ENCODE measurements at places on chromosomes 6 and 20.

DNA sequence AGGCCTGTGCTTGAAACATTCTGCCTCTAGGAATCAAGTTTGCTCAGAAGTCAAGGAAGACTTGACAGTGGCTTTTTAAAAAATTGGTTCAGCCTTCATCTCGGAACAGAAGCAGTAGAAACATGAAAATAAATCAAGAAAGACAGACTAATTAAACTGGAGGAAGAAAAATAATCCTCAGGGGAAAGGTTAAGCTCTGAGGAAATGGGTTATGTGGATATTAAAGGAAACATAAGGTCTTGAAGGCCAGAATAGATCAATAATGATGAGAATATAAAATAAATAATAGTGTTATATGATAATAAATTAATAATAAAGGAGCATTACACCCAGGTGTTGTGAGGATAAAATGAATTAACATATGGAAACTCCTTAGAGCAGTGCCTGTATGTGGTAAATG, 121.7 kb downstream of the GPR63 start:
- DNase-seq = no peak

DNA sequence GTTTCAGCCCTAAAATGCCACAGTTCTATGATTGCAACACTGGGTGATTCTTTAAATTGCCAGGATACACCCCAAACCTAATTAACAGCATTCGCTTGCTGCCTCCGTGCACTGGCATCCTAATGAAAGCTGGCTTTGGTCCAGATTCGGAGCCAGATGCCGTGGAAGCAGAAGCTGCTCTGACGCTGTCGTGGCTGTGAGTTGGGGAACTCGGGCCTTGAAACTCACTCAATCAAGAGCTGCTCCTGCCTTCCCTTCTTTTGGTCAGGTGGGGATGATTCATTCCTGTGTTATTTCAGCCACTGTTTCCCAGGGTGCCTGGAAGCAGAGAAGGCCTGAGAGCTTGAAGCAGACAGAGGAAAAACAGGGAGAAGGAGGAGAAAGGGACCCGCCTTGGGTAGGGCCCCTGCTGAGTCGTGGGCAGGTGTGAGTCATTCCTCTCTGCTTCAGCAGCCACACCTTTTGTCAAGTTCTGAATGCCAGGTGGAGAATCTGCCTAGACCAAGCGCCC, 36.2 kb upstream of the DSP start:
- peak; percentile 88 for DNase-seq

DNA sequence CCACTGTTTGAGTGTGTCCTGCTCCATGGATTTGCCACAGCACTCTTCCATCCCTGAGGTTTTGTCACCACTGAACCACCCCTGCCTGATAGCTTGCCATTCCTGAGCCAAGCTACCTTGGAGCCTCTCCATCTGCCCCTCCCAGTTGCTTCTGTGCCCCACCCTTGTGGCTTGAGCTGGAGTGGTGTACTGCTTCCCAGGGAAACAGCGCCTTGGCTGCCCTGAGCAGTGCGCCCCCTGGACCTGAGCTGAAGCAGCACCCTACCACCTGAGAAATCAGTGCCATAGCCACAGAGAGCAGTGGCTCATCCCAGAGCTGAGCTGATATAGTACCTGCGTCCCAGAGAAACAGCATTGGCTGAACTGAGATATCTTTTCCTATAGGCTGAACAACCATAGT, 40.3 kb downstream of the IL22RA2 start:
- no peak for DNase-seq

GRCh38 chr6:47032974-47033765, 9.0 kb downstream of the ADGRF1 start:
- DNase-seq = no peak

DNA sequence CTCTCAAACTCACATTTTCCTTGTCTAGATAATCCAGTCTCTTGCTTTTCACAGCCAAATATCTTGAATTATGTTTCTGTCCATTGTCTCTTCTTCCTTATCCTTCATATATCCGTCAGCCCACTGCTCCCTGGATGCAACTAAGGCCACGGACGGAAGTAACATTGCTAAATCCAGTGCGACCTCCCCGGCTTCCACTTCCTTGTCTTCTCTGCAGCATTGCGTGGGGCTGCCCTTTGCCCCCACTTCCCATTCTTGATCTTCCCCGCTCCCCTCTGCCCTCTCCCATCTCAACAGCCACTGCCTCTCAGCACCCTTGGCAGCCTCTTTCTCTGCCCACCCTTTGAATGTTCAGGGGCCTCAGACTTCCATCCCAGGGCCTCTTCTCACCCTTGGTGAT, 190.4 kb upstream of the UST start:
- no peak for DNase-seq

DNA sequence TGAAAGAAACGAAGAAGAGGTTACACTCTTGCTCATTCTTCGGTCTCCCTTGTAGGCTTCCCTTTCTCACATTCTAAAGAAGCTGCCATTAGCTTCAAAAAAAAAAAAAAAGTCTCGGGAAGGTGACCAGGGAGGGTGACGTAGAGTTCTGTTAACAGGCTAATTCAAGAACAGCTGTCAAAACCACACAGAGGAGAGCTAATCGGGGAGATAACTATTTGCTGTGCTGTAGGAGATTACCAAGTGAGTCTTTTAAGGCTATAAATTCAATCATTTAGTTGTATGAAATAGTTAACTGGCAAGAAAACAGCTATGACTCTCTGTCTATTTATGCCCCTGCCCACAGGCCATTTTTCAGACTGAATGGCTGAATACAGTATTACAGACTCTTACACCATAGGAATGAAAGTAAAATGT, 256.8 kb downstream of the SYNE1 start:
- DNase-seq = peak; percentile 38

- no peak for DNase-seq
Observed at GRCh38 chr6:44304282-44305199, 8.6 kb downstream of the AARS2 start.

DNA sequence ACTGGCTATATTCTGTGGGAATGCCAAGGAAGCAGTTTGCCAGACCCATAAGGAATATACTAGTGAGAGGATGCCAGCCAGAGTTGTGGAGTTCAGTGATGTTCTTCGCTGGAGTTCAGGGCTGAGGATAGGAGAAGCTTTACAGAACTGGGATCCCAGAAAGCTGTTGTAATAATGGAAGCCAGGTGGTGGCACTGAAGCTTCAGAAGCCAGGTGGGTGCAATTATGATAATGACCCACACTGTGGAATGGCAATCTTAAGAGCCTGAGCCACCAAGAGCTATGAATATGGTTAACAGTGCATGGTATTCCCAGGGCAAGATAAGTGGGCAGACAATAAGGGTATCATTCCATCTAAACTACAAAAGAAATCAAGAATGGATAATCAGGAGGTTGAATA, 25.1 kb upstream of the ENPP1 start:
- no peak for DNase-seq

Data from RCC 7860 (cell line).